Esophagus squamous epithelium (tissue), 5 donors: ENCODE measurements at places on chromosomes 5 and 9. TPM values are rescaled to one million over a fixed set of nuclear protein-coding genes. Genes with fewer than 3 reads are reported as not detected.

GRCh38 chr9:130220352-130220751 is 45.2 kb upstream of the HMCN2 start:
- no peaks in the 10 kb centered on the region for H3K36me3 ChIP-seq
- no peak for DNase-seq
- peaks cover 17% of the 10 kb centered on the region for H3K4me1 ChIP-seq
- H3K4me3 ChIP-seq: no peak overlapping the region

DNA sequence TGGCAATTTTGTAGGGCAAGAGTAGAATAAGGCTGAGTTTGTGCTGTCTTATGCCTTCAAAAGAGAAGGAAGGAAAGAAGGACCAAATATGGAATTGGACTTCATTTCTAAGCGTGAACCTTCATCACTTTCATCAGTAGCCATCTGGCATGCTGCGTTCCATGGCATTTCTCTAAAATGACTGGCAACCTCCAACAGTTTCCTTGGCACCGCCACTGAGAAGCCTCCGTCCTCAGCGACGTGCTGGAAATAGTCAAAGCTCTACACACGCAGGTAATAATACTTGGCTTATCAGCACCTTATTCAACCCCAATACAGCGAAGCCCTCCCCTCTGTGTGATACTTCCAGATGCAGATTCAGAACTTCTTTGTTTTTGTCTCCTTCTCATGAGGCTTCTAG is 169.7 kb upstream of the CD180 start:
- H3K4me3 ChIP-seq: no peak overlapping the region
- no peaks in the 10 kb centered on the region for H3K36me3 ChIP-seq
- no peak overlapping the region for H3K27ac ChIP-seq
- no peaks in the 10 kb centered on the region for H3K27me3 ChIP-seq

TNFSF8 gene
- total RNA-seq: 0.21 TPM

TAF11L7 gene
- not detected for total RNA-seq

DIRAS2 gene
- total RNA-seq: not detected

GRCh38 chr9:108086624-108087023 is 597.1 kb upstream of the KLF4 start:
- no peak overlapping the region for H3K4me3 ChIP-seq
- DNase-seq: no peak
- H3K36me3 ChIP-seq: no peaks in the 10 kb centered on the region
- H3K27ac ChIP-seq: no peak overlapping the region
- H3K27me3 ChIP-seq: no peaks in the 10 kb centered on the region

COL5A1 gene
- 6.7 TPM for total RNA-seq

GRCh38 chr9:5479994-5480694 is 29.8 kb downstream of the CD274 start:
- no peak for DNase-seq
- H3K27me3 ChIP-seq: no peaks in the 10 kb centered on the region
- H3K4me3 ChIP-seq: no peak overlapping the region
- H3K27ac ChIP-seq: no peak overlapping the region
- no peaks in the 10 kb centered on the region for H3K4me1 ChIP-seq
- H3K36me3 ChIP-seq: no peaks in the 10 kb centered on the region

FSTL4 gene
- total RNA-seq: 1.4 TPM

GRCh38 chr5:157477814-157478494 is 17.9 kb downstream of the NIPAL4 start:
- H3K27ac ChIP-seq: peak overlapping the region; percentile 62
- no peaks in the 10 kb centered on the region for H3K4me1 ChIP-seq
- H3K36me3 ChIP-seq: no peaks in the 10 kb centered on the region
- DNase-seq: no peak
- H3K27me3 ChIP-seq: no peaks in the 10 kb centered on the region

GRCh38 chr5:136195971-136196820 is 3.2 kb upstream of the SMIM32 start:
- peaks cover 19% of the 10 kb centered on the region for H3K4me1 ChIP-seq
- H3K27me3 ChIP-seq: peaks cover 10% of the 10 kb centered on the region
- DNase-seq: no peak
- no peaks in the 10 kb centered on the region for H3K36me3 ChIP-seq
- no peak overlapping the region for H3K27ac ChIP-seq

GRCh38 chr5:141672841-141673813 is 8.9 kb downstream of the ARAP3 start:
- peaks cover 23% of the 10 kb centered on the region for H3K36me3 ChIP-seq
- no peaks in the 10 kb centered on the region for H3K27me3 ChIP-seq
- H3K4me1 ChIP-seq: peaks cover 5% of the 10 kb centered on the region
- no peak overlapping the region for H3K27ac ChIP-seq

FOXD4L5 gene
- not detected for total RNA-seq

GRCh38 chr5:59474324-59474723 is 419.2 kb downstream of the PDE4D start:
- no peak overlapping the region for H3K4me3 ChIP-seq
- no peaks in the 10 kb centered on the region for H3K4me1 ChIP-seq
- no peak for DNase-seq
- no peaks in the 10 kb centered on the region for H3K36me3 ChIP-seq
- H3K27ac ChIP-seq: no peak overlapping the region

- no peak overlapping the region for H3K27ac ChIP-seq
- no peak overlapping the region for H3K4me3 ChIP-seq
- peaks cover 9% of the 10 kb centered on the region for H3K4me1 ChIP-seq
- no peaks in the 10 kb centered on the region for H3K36me3 ChIP-seq
- DNase-seq: no peak
- no peaks in the 10 kb centered on the region for H3K27me3 ChIP-seq
These were observed 140.8 kb upstream of the ADAMTSL1 start for GRCh38 chr9:18333157-18333556.

KIAA0825 gene
- 3.4 TPM for total RNA-seq

LMBRD2 gene
- total RNA-seq: 9.2 TPM

DNA sequence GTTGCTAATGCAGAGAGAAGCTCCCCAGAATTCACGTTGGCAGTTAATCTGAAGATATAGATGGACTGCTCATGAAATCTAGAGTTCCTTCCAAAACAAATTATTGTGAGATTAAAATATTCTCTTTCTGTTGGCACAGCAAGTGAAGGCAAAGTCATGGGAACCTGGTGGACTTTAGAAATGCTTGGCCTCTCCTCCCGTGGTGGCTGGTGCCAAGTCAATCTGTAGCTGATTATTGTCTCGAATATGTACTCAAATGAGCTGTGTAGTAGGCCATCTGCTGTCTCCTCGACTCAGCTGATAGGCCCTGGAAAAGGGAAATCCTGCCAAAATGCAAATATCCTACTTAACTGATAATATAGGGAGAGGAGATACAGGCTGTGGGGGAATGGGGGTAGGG is 69.3 kb downstream of the DAPK1 start:
- no peaks in the 10 kb centered on the region for H3K27me3 ChIP-seq
- H3K4me1 ChIP-seq: peaks cover 57% of the 10 kb centered on the region
- DNase-seq: no peak
- no peak overlapping the region for H3K27ac ChIP-seq
- no peaks in the 10 kb centered on the region for H3K36me3 ChIP-seq

- peaks cover 28% of the 10 kb centered on the region for H3K4me1 ChIP-seq
- DNase-seq: no peak
- no peak overlapping the region for H3K27ac ChIP-seq
- no peaks in the 10 kb centered on the region for H3K36me3 ChIP-seq
- no peaks in the 10 kb centered on the region for H3K27me3 ChIP-seq
These were observed 4.5 kb upstream of the CARD19 start for GRCh38 chr9:93091453-93092081.

DNA sequence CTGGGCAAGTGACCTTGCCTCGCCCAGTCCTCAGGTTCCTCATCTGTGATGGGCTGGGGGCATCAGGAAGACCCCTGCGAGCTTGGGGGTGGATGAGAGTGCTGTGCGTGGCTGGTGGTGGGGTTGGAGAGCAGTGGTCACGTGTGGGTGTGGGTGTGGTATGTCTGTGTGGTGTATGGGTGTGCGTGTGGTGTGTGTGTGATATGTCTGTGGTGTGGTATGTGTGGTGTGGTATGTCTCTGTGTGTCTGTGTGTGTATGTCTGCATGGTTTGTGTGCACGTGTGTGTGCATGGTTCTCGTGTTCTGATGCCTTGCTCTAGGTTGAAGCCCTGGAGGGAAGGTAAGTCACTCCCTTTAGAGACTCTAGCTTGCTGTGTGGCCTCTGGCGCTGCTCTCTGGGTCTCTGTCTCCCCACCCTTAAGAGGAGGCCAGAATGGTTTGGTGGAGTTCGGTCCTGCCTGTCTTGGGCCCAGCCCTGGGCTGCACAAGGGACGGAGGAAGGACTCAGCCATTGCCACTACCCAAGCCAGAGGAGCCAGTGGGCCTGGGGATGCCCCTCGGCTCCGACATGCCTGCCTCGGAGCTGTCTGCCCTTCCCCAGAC is 87.0 kb downstream of the RXRA start:
- peaks cover 12% of the 10 kb centered on the region for H3K36me3 ChIP-seq
- no peak overlapping the region for H3K4me3 ChIP-seq

DNA sequence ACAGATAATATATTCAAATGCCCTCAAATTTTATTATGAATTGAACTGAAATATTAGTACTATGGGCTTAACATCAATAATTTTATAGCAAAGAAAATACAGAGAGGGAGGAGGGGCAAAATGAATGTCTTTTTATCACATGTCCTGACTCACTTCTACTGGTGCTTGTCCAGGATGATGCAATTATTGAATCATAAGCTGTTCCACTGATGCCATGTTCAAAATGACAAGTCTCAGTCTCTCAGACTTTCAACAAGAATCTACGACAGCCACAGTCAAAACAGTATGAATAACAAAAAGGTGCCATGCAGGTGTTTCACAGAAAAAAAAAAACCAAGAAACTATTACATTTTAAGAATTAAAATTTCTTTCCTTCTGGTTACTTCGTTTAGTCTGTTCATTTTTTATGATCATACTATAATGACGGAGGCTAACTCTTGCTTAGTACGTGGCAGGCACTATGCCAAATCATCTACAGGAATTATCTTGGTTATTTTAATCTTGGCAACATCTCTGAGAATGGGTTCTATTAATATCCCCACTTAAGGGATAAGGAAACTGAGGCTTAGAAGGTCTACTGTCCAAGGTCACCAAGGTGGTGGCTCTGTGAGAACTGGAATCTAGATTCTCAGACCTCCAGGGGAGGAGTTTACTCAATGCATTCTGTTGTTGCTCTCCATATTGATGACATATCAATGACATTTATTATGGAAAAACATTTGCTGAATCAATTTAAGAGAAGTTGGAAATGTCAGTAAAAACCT is 61.5 kb downstream of the NR3C1 start:
- H3K36me3 ChIP-seq: no peaks in the 10 kb centered on the region
- no peak for DNase-seq
- H3K27me3 ChIP-seq: no peaks in the 10 kb centered on the region
- no peak overlapping the region for H3K4me3 ChIP-seq
- H3K27ac ChIP-seq: no peak overlapping the region
- peaks cover 10% of the 10 kb centered on the region for H3K4me1 ChIP-seq

DNA sequence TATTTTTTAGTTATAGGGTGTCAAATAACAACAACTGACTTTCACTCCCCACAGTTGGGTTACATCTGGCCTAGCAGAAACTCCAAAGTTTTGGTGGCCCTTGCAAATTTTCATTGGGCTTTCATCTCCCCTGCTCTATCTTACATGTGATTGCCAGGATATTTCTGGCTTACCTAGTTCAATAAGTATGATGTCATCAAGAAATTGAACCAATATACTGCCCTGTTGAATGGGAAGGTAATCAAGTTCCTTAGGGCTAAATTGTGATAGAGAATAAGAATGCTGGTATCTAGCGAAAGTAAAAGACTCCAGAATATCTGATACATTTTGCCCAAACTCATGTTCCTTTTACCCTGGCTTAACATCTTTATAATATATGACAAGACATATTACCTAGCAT is 17.0 kb upstream of the ICE1 start:
- no peak for DNase-seq
- H3K4me1 ChIP-seq: no peaks in the 10 kb centered on the region
- no peaks in the 10 kb centered on the region for H3K36me3 ChIP-seq
- no peak overlapping the region for H3K4me3 ChIP-seq

- H3K4me3 ChIP-seq: no peak overlapping the region
- H3K27me3 ChIP-seq: no peaks in the 10 kb centered on the region
- no peak for DNase-seq
- H3K36me3 ChIP-seq: no peaks in the 10 kb centered on the region
These were observed 79.3 kb upstream of the MAP3K1 start for GRCh38 chr5:56735849-56736641.

DNA sequence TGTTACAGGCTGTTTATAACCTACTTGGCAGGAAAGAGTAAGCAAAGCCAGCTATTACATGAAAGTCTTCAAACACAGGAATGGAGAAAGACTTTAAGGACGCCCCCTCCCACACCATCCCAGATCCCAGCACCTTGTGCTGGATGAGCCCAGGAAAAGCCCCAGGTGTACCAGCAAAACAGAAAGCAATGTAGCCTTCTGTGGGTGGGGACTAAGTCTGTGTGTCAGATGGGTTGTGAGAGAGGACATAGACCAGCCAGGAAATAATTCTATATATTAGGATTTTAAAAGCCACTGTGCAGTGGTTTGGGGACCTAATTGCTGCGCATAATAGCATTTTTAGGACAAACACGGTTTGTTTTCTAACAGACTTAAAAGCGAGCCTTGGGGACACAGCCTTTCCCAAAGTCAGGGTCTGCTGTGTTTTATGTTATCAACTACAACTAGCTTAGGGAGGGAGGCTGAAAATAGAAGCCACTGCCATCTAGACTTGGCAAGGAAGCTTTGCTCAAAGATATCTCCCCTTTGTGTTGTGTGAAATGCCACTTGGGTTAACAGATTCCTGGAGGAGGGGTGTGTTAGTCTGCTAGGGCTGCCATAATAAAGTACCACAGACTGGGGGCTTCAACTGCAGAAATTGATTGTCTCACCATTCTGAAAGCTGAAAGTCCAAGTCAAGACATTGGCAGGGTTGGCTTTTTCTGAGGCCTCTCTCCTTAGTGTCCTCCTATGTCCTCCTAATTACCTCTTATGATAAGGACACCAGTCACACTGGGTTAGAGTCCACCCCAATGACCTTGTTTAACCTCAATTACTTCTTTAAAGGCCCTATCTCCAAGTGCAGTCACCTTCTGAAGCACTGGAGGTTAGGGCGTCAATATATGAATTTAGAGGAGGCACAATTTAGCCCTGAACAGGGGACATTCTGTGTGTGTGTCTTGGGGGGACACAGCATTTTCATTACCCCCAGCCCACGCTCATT is 17.2 kb upstream of the UBE2QL1 start:
- H3K36me3 ChIP-seq: no peaks in the 10 kb centered on the region
- no peak for DNase-seq
- H3K27me3 ChIP-seq: no peaks in the 10 kb centered on the region
- H3K4me1 ChIP-seq: no peaks in the 10 kb centered on the region
- no peak overlapping the region for H3K4me3 ChIP-seq

- peak overlapping the region; percentile 88 for H3K27ac ChIP-seq
- H3K4me1 ChIP-seq: peaks cover 36% of the 10 kb centered on the region
- no peak overlapping the region for H3K4me3 ChIP-seq
- no peaks in the 10 kb centered on the region for H3K27me3 ChIP-seq
These were observed 6.8 kb upstream of the CEL start for GRCh38 chr9:133054966-133055365.

- H3K27me3 ChIP-seq: peaks cover 48% of the 10 kb centered on the region
- no peak overlapping the region for H3K27ac ChIP-seq
- H3K36me3 ChIP-seq: no peaks in the 10 kb centered on the region
- H3K4me3 ChIP-seq: no peak overlapping the region
These were observed 10.6 kb upstream of the LHX2 start for GRCh38 chr9:124000784-124001457.

DNA sequence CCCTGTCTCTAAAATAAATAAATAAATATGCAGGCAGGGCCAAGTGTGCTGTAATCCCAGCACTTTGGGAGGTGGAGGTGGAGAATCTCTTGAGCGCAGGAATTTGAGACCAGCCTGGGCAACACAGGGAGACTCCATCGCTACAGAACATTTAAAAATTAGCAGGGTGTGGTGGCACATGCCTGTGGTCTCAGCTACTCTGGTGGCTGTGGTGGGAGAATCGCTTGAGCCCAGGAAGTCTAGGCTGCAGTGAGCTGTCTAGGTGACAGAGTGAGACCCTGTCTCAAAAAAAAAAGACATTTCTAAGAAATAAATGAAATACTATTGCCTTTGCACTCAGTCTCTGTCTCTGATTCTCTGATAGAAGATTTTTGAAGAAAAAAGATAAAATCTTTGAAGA is 1.2 kb upstream of the PCDHGA10 start:
- H3K36me3 ChIP-seq: no peaks in the 10 kb centered on the region
- H3K27me3 ChIP-seq: peaks cover 51% of the 10 kb centered on the region
- no peak overlapping the region for H3K27ac ChIP-seq
- H3K4me3 ChIP-seq: no peak overlapping the region
